ENCODE measurements at places on chromosomes 6 and 20. TPM values are rescaled to one million over a fixed set of nuclear protein-coding genes. Genes with fewer than 3 reads are reported as not detected.

Gene ACTL10
- 1.7 TPM for total RNA-seq

Gene SLC2A10
- 45.4 TPM for total RNA-seq

Gene VIP
- total RNA-seq = not detected

Gene MACROD2
- total RNA-seq = 1.6 TPM

Gene MOCS3
- total RNA-seq = 9.0 TPM

Gene HMGN4
- 74.1 TPM for total RNA-seq

Gene NUP153
- total RNA-seq = 44.5 TPM

Gene PPIL6
- 0.97 TPM for total RNA-seq
